ENCODE measurements at places on chromosomes 12 and 14.

- no peak for DNase-seq
Measured at GRCh38 chr14:80269353-80269925, 58.1 kb upstream of the DIO2 start.

DNA sequence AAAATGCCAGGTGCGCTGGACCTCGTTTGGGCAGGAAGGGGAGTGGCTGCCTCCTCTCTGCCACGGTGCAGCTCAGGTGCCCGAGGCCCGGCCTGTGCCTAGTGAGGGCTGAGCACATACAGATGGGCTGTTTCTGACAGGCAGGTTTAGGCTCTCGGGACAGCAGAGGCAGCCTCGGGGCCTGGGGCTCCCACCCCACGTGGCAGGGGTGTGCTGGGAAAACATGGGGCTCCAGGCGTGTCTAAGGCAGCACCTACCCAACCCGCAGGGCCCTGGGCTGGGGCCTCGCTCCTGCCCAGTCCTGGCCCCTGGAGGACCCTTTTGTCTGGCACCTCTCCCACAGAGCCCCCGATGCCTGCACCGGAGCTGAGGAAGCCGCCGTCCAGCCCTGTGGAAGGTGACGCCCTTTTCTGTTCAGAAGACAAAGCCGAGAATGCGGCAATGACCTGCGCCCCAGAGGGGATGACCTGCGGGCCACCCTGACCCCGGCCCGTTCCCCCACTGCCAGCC lies 76.4 kb upstream of the GALNT9 start:
- no peak for DNase-seq

DNA sequence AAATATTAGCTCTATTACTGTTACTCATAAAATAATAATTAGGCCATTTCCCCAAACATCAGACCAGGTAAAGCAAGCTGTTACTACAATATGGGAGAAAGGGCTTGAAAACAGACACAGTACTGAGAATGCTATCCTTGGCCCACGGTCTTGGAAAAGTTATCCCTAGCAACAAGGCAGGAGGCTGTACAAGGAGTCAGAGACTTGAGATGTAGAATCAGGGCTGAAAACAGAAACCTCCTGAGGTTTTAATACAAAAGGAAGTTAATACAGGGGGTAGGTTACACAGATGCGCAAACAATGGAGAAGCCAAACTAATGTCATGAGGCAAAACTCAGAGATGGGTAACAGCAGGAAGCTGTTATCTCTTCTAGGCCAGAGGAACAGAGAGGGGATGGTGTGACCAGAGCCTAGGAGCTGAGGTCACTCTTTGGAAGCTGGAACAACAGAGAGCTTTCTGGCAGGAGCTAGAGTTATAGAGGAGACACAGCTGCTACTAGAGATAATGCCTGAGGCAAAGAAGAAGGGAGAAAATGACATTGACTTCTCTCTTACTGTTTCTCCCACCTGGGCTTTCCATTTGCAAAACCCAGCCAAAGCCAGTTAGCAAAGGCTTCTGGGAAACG lies 248.8 kb downstream of the SUDS3 start:
- DNase-seq = no peak

- no peak for DNase-seq
Measured at GRCh38 chr14:81784084-81784483, 250.4 kb upstream of the SEL1L start.

DNA sequence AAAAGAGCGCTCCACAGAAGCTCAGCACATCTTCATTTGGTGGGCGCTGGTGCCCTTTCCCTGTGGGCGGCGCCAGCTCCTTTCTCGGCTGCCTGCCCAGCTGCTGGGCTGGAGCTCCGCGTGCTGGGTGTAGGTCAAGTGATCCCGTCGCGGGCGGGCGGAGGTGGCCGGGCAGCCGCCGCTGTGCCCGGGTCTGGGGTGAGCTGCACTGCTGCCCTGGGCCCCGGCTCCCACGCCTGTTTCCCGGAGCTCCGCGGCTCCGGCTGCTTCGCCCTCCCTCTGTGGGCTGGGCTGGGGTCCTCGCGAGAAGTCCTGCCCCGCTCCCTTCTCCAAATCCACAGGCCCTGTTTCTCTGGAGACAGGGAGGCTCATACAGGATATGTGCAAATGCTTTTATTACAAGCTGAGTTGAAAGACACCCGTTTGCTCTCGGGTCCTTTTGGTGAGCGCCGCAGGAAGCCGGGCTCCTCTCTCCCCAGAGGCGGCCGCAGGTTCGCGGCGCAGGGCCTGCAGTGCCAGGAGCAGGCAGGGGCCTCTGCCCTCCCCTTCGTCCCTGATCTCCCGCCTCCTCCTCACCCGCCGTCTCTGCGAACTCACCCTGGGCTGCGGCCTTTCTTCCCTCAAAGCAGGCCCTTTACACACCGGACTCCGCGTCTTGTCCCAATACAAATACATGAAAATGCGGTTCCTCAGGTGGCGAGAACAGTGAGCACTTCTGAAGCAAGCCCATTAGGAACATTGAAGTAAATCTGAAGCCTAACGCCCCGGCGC lies 67.8 kb upstream of the CAPRIN2 start:
- DNase-seq = no peak

- DNase-seq = no peak
Measured at GRCh38 chr12:2338381-2338780, 285.6 kb downstream of the CACNA1C start.

DNA sequence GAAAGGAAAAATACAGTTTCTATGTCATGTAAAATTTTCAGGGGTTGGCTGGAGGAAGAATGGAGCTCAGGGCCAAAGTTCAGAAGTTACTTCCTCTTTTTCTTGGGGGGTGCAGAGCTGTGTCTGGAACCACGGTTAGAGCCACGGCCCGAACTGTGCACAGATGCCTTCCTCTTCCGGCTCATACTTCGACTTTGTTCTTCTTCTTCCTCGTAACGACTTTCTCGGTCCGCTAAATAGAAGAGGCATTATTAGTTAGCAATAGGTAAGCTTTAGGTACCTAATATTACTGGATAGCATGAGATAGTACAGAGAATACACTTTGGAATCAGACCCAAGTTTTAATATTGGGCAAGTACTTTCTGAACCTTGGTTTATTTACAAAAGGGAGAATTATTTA lies 31.2 kb downstream of the SUPT16H start:
- DNase-seq = peak; percentile 48

DNA sequence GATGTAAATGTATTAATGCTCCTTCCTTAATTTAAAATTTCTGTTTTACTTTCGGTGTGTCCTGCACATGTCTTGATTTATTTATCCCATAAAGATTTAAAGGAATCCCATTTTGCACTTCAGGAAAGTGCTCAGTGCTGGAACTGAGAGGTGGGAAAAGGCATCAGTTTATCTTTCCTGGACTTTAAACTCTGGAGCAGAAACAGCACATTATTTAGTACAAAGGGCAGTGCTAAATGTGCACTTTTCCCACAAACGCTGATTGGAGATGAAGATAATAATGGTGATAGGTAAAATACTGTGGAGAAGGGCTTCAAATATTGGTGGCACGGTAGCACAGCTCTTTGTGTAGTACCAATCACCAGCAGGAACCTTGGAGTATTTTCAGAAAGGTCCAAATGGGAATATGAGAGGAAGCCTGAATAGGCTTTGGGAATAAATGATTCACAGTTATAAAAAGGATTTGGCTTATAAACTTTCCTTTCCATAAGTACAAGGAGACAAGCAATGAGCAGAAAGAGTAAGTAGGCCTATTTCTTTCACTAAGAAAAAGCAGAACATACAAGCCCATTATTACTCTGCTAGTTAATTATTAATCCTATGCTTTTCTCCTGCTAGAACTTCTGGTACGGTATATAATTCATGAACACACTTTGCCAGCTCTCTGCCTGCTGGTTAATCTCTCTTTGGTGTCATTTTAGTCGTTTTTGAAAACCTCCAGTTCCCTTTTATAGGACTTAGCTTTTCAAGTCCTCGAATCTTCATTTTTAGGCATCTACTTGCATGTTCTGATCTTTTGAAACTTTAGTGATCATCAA lies 58.3 kb downstream of the SLC15A5 start:
- DNase-seq = no peak

GRCh38 chr12:108338915-108339657 lies at the start of gene CMKLR1:
TSS of gene CMKLR1 (minus strand) at chr12:108339311. CDS start at chr12:108293591, 45,720 bp downstream.
- no peak for DNase-seq

GRCh38 chr12:19912991-19913390 lies 455.3 kb upstream of the PDE3A start:
- DNase-seq = no peak

DNA sequence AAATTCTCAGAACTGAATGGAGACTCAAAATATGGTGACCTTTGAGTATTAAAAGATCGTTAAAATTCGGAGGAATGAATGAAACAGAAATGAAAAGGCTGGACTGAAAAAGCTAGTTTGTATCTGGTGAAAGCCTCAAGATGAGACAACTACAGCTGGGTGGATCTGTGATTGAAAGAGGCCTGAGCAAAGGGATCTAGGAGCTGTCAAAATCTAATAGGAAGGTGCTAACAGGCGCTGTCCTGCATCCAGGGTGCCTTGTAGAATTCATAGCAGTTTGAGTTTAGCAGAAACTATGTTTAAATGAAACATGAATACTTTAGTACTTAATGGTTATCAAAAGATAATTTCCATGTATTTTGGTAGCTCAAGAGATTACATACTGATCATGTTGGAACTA lies 2.3 kb downstream of the YY1 start:
- no peak for DNase-seq

DNA sequence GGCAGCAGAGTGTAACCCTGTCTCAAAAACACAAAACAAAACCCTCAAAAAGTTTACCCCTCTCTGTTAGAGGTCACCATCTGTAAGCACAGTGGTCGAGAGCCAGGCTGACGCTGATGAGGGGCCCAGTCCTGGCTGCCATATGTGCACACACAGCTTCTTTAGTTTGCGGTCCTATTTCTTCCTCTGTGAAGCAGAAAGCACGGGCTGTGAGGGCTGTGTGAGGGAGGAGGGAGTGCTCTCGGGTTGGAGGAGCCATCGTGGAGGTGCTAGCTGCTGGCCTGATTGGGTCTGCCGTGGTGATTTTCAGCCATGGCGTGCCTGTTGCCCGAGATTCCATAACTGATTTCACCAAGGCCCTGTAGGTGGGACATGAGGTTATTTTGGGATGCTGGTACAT lies 3.5 kb downstream of the ULK1 start:
- DNase-seq = no peak

DNA sequence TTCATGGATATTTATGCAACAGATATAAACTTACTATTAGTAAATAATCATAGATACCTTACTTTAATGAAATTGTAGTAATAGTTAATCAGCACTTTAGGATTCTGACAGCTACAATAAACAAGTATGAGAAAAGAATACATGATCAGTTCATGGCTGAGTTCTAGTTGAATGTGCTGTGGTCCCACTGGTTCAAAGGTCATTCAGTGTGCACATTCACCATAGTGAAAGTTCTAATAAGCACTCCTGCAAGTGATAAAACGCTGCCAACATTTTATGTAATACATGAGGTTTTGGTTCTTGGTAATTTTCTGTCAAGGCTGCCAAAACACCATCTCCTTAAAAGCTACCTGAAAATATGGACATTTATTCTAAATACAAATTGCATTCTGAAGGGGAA lies 92.6 kb downstream of the NUMB start:
- no peak for DNase-seq

- no peak for DNase-seq
Measured at GRCh38 chr14:31465111-31465510, 7.8 kb upstream of the DTD2 start.

GRCh38 chr12:93245543-93245942 lies 132.2 kb upstream of the NUDT4 start:
- no peak for DNase-seq

GRCh38 chr14:81400202-81400678 lies at the start of gene STON2:
TSS of gene STON2 (minus strand) at chr14:81400324. CDS start at chr14:81398382, 1,942 bp downstream.
- DNase-seq = peak; percentile 44

- no peak for DNase-seq
Measured at GRCh38 chr12:93214523-93215289, 163.0 kb upstream of the NUDT4 start.
